NCI-H187 (cell line): ENCODE measurements at places on chromosomes 5 and 9.

DNA sequence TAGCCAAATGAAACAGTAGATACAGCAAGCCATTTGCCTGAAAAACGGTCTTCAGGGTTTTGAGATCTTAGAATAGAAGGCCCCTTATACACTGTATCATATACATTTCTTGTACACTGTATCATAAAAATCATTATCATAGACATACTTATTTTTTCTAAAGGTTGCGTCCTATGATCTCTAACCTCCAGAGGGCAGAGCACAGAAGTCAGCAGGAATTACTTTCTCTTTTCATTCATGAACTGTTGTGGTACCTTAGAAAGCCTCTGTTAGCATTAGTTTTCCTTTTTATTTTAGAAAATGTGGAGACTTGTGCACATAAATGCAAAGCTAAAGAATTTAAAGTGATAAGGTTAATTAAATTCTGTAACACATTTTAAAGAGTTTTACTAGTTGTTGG is 115.4 kb downstream of the OXCT1 start:
- DNase-seq: no peak

DNA sequence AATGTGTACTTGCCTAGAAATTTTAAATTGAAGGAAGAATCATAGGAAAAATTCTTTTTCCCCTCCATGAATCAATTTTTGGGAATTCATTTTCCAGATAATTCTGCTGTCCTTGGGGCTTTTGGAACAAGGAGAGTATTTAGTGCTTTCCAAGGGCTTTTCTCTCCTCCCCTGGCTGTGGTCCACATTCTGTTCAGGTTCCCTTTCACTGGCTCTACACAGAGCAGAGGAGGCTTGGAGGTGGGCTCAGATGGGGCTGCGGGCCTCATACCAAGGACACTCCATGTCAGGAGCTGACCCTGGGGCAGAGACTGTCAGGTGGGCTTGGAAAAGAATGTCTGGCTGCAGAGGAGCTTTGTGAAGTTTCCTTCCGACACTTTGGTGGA is 128.1 kb downstream of the GADD45G start:
- DNase-seq: no peak

DNA sequence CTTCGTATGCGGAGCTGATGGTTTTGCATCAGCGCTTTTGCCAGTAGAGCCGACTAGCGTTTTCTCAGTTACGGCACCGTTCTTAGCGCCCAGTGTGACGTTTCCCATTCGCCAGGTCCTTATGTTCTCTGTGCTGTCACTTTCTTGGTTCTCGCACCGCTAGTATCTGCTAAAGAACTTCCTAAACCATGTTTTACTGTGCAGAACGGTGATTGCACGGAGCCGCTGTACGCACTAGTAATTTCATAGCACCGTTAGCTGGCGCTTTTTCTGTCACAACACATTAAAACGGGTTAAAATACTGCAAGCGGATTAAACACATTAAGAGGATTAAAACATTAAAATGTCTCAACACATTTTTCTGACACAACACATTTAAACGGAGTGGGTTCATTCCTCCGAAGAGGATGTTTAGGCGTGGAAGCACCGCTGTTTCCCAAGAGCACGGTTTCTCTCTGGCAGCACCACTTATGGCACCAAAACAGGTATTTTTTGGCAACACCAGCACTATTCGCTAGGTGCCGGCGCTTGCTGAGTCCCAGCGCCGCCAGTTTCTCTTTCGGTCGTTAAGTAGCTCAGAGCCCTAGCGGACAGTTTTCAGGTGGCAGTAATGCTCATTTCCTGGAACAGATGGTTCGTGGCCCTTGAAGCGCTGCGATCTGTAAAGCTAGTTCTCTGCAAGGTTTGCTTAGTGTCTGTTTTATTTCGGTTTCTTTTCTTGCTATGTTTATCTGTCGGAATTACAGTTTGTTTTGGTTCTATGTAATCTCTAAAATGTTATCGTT is 20.3 kb downstream of the ANXA2R start:
- DNase-seq: peak; percentile 92

DNA sequence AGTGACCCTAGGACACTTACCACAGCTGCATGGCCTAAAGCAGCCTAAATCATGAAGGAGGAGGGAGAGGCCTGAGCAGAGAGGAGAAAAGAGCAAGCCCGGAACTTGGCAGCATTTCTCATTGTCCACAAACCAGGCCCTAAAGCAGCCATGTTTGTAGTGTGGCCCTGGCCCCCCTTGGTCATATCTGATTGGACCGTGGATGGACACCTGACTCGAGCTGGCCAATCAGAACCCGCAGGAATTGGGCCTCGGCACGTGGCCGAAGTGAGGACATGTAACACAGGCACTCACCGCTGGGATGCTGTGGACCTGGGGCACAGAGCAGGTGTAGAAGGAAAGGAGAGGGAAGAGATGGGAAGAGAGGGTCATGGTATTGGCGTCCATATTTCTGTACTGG is 56.9 kb downstream of the ASS1 start:
- no peak for DNase-seq

- DNase-seq: no peak
Measured at GRCh38 chr9:128164307-128164885, 4.3 kb downstream of the BBLN start.

DNA sequence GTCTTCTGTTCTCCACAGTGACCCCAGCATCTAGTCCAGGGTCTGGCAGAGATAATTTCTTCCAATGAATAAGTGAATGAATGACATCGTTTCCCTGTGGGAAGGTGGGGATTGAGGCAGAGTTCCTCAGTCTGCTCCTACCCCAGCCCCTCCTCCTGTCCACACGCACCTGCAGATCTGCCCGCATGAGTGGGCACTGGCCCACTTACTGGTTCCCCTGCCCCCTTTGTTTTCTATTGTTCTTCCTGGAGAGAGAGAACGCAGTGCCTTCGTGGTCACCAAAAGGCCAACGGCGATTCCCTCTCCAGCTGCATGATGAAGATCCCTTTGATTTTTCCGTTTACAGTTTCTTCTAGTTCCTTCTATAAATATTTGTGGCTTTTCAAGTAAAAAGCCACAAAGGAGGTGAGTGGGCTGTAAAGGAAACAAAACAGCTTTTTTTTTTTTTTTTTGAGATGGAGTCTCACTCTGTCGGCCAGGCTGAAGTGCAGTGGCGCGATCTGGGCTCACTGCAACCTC is 5.8 kb upstream of the FPGS start:
- DNase-seq: no peak

DNA sequence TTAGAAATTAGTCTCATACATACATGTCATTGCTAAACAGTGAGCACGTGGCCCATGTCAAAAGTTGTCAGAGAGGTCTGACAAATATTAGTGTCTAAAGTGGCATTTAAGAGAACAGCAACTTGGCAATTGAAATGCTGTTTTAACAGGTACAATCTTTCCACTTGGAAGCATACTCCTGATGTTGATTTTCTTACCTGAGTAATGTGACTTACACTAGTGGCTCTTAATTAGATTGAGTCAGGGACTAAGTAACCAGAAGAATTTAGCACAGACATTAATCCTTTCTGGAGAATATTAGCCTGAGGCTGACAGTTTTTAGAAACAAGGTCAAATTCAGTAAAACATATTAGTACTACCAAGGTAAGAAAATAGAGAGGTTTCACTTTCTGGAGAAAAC is 357.0 kb upstream of the ZNF608 start:
- DNase-seq: no peak
